Natural killer cell (primary cell): ENCODE measurements at places on chromosomes 3 and 15.

- no peak for DNase-seq
Measured at GRCh38 chr3:144409319-144409718, 437.7 kb downstream of the DIPK2A start.

GRCh38 chr3:61724183-61724582 lies 162.8 kb downstream of the PTPRG start:
- DNase-seq, result no peak

- no peak for DNase-seq
Measured at GRCh38 chr3:72533591-72534473, 314.4 kb downstream of the SHQ1 start.

DNA sequence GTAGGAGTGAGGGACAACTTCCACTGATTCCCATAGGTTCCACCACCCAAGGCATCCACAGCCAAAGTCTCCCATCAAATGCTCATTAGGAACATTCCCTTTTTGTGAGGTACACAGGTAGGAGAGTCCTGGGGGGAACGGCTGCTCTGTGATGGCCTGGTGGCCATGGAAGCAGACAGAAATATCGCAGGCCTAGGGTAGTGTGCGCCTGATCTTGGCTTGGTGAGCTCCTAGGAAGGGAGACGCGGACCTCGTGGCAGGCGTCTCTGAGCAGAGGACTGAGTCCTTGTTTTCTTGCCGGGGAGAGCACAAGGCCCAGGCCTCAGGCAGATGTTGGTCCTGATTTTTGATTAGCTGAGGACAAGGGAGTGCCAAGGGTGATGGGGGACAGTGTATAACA lies 99.5 kb downstream of the SNRPN start:
- no peak for DNase-seq

- DNase-seq, result no peak
Measured at GRCh38 chr3:133570937-133571320, 2.6 kb upstream of the CDV3 start.

DNA sequence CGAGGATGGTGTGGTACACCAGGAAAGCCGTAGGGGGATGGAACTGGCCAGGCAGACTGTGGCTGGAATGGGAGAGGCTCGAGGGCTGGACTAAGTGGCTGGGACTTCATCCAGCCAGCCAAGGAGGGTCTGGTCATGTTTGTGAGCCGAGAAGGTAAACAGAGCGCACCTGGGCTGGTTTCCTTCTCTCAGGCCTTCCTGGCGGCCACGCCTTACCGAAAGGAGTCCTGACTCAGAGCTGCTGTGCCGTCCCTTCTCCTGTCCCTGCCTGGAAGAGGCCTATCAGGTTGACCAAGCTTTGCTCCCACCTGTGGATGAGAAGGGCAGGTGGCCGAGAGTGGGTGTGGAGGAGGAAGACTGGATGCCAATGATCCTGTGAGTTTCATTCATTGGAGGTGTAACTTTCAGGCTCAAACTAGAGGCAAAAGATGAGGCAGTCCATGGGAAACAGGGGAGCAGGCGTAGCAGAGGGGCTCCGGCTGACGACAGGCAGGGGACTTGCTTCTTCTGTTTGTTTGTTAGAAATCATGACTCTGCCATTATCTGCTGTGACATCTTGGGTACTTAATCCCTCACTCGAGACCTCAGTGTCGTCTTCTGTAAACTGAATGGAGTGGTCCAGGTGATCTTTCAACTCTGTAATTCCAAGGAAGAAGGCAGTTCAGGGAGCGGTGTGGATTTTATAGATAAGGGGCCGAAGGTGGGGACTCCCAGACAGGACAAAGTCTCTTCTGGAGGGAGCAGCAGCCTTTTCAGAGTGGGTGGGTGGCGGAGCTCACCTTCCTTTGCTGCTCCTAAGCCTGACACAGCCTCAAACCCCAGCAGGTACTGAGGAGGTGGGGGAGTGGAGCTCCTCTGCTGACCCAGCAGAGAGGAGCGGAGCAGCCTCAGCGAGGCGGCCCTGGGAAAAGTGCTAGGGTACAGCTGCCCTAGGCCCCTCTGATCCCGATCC lies 71.8 kb upstream of the GATM start:
- no peak for DNase-seq

DNA sequence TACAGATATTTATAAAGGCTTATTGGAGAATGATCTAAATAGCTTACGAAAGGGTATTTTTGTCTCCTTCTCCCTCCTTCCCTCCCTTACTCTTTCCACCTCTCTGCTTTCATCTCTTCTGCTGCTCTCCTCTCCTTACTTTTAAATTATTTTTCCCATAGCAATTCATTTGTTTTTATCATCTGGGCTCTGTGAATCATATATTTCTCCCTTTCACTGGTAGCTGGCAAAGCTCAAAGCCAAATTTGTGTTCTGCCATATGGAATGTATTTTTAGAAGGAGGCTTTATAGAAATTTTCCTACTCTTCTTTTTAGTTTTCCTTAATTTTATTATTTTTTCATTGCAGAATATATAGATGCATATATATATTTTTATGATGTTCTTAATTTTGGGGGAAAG lies 385.8 kb downstream of the C3orf38 start:
- no peak for DNase-seq

DNA sequence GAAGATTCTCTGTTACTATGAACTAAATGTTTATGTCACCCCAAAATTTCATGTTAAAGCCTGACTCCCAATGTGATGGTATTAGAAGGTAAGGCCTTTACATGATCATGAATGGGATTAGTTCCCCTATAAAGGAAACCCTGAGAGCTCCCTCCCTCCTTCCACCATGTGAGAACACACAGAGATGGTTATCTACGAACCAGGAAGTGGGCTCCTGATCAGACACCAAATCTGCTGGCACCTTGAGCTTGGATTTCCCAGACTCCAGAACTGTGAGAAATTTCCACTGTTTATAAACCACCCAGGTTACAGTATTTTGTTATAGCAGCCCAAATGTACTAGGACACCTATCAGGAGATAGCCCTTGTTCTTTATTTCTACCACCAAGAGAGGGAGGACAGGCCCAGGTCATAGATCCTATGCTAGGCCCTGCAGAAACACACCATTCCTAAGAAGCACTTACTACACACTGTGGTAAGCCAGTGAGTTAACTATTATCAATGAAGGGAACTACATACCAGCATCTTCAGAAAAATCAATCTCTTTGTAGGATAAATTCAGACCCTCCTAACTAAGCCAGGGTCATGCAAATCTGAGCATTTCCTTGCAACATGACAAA lies 59.0 kb downstream of the PRKAR2A start:
- DNase-seq, result peak; percentile 50
